ENCODE measurements at places on chromosomes 1 and 21. TPM values are rescaled to one million over a fixed set of nuclear protein-coding genes. Genes with fewer than 3 reads are reported as not detected.

NCDN gene
- total RNA-seq, result 10.6 TPM

- no peak for ATAC-seq
These were observed 206.2 kb upstream of the PTBP2 start for GRCh38 chr1:96515430-96515829.

DNA sequence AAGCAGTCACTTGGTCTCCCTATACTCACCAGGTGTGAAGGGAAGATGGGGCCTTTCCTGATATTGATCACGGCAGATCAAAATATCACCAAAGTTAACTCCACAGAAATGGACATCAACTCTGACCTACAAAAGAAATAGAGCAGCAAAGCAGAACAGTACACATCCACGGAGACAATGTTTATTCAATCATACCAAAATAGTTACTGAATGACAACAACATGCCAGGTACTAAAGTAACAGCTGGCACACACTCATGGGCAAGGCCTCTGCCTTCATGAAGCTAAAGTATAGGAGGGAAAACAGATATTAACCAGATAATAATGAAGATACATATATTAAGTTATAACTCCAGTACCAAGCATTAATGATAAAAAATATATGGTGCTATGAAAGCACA, 59.2 kb upstream of the RASAL2 start:
- no peak for ATAC-seq

DNA sequence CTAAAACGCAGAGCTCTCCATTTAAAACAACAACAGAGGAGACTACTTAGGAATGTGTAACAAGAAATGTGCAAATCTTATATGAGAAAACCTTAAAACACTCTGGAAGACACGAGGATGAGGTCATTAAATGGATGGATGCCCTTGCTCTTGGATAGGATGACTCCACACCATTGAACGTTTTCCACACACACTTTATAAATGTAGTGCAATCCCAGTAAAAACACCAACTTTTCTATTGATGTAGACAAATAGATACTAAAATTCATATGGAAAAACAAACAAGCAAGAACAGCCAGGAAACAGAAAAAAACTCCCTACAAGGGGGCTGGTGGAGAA, 18.4 kb upstream of the COL6A1 start:
- ATAC-seq, result no peak

- no peak for ATAC-seq
These were observed 145.1 kb downstream of the CASZ1 start for GRCh38 chr1:10651389-10651766.

DNA sequence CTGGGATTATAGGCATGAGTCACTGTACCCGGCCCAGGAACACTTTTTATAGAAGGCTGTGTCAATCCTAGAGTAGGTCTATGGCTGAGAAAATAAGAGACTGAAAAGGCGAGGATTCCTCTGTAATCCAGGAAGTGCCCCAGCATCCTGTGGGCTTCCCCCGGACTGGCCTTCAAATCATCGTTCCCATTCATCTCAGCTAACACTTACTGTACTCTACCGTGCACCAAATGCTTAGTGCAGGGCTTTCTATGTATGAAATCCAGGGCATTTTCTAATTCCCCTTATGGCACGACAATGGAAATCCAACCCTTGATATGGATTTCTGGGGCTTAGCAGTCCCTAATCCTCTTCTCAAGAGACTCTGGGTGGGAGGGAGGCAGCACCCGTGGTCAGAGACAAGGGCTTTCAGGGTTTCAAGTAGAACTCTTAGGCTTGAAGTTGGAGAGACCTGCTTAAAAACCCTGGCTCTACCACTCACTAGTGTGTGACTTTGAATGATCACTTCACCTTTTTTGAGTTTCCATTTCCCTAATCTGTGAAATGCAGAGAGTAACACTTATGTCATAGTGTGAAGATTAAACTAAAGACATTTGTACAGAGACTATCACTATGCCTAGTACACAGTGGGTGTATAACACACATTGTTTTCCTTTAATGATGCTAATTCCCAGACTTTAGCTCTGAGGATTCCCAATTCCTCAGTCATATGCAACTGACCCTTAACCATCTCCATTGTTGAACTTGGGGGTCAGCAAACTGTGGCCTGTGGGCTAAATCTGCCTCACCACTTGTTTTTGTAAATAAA, 20.3 kb downstream of the MECR start:
- no peak for ATAC-seq

- ATAC-seq, result no peak
These were observed 726 bp upstream of the CYB5R1 start for GRCh38 chr1:202967684-202968281.
